Activated T-cell treated with anti-CD3 and anti-CD28 coated beads for 1 hour (primary cell): ENCODE measurements at places on chromosomes 3 and 15.

GRCh38 chr3:49886922-49887265, 16.8 kb downstream of the MST1R start:
- DNase-seq: no peak

GRCh38 chr3:53498806-53499641, 4.6 kb downstream of the CACNA1D start:
- no peak for DNase-seq

GRCh38 chr15:95565016-95565600, 765.4 kb upstream of the NR2F2 start:
- DNase-seq: no peak

GRCh38 chr3:164460851-164461250, 617.4 kb downstream of the SI start:
- no peak for DNase-seq

GRCh38 chr15:91469632-91470567, 369.8 kb downstream of the SV2B start:
- DNase-seq: peak; percentile 54

- no peak for DNase-seq
Measured at GRCh38 chr3:98613616-98614015, 20.2 kb upstream of the CPOX start.

- DNase-seq: no peak
Measured at GRCh38 chr15:68552773-68553172, 26.0 kb upstream of the CORO2B start.

DNA sequence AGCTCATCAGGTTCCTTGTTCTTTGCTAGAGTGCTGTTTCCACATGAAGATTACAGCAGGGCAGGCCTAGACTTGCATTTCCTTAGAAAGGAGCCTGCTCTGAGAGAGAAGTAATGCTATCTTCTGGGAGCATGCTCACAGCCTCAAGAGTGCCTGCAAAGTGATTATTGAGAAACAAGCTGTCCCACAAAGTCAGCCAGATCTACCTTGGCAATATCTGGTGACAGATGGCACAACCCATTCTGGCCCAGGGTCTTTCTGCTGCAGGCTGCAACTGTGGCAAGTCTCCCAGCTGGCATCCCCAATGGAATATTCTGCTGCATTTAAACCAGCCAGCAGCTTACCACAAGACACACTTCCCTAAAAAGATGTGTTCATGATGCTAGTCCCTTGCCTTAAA, 29.3 kb downstream of the MTMR10 start:
- DNase-seq: no peak

DNA sequence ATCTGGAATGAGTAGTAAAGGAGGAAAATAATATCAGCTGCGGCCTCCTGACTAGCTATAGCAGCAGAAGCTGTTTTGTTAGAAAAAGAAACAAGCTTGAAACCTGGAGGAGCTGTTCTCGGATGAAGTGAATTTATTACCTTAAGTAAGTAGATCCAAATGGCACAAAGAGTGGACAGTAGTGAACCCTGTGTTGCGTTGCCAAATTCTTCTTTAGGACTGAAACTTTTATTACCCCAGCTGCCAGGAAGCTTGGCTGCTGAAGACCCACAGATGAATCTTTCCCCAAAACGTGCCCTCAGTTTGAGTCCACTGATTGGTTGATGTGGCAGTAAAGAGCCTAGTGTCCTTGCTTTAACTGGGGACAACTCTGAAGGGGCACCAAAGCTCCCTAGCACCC, 366.8 kb upstream of the GBE1 start:
- DNase-seq: no peak

DNA sequence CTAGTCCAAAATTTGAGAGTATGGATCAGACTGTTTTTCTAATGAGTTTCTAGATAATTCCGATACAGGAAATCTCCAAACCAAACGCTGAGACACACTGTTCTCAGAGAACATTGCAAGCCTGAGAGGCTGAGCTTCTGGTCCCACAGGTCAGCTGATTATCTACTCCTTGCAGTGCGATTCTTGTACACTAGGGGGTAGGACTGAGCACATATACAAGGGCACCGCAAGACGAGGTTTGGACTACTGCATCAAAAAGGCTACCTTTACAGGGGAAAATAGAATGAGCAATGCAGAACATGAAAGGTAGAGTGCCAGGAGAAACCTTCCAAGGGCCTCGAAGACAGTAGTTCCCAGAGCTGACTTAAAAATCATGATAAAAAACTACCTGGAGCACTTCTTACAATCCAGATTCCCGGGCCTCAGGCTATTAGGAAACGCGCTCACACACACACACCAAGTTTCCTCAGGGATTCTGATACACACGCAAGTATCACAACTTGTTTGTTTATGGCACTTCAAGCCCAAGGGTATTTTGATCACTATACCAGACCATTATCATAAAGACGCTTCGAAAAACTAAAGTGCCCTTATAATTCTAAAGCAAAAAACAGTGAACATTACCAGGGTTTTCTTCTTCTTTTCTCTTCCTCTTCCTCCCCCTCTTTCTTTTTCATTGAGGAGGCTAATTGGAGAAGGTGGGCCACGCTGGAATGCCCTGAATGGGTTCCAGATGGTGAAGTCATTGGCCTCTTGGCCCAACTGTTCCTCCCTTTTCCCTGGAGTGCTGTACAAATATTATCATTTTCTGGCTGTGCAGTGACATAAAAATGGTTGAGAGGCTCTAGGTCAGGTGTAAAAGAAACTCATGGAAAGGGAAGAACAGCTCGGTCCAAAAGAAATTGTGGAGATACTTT, 61.8 kb downstream of the SLC12A8 start:
- DNase-seq: peak; percentile 33

- DNase-seq: no peak
Measured at GRCh38 chr3:24730173-24730572, 235.5 kb upstream of the THRB start.
